ENCODE measurements at places on chromosomes 2 and 18.

GRCh38 chr2:151882786-151883445 is 54.7 kb upstream of the ARL5A start:
- no peak for DNase-seq

- no peak for DNase-seq
These were observed 15.8 kb downstream of the DSC1 start for GRCh38 chr18:31146809-31147208.

- no peak for DNase-seq
These were observed 2.2 kb downstream of the KLHL29 start for GRCh38 chr2:23387221-23387550.

- no peak for DNase-seq
These were observed 1.8 kb downstream of the KIF5C start for GRCh38 chr2:148876595-148877402.

- no peak for DNase-seq
These were observed 151.1 kb upstream of the MSH6 start for GRCh38 chr2:47631792-47632398.

- DNase-seq, result peak; percentile 94
These were observed 150.1 kb downstream of the AGAP1 start for GRCh38 chr2:235643680-235644511.

Data from CMK (cell line).